ENCODE measurements at places on chromosomes 6 and 20.

- no peak for DNase-seq
Observed at GRCh38 chr6:155163601-155164000, 100.2 kb upstream of the CLDN20 start.

GRCh38 chr20:60676011-60676410 lies 576.0 kb upstream of the CDH4 start:
- DNase-seq: no peak

- DNase-seq: no peak
Observed at GRCh38 chr20:4667371-4667773, 54.3 kb upstream of the PRND start.

DNA sequence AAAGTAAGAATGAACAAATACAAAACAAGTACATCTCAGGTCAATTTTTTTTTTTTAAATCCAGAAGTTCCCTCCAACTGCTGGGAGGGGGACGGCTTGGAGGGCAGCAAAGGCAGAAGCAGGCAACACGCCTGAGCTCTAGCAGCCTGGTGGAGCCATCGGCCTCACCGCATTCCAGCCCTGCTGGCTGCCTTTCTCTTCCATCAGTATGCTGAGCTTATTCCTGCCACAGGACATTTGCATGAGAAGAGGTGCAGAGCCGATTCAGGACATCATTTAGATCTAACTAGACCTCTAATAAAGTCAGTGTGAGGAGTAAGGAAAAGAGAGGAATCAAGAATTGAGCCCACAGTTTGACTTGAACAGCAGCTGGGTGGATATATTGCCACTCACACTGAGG lies 318.8 kb downstream of the ZFAND3 start:
- no peak for DNase-seq

GRCh38 chr20:58566981-58567380 lies 51.8 kb upstream of the APCDD1L start:
- no peak for DNase-seq

- DNase-seq: no peak
Observed at GRCh38 chr6:11791354-11792107, 12.9 kb upstream of the ADTRP start.

Data from NCI-H2171 treated with DMSO at 0.1 percent for 48 hours (cell line).